ENCODE measurements at places on chromosomes 16 and 17.

GRCh38 chr17:49971848-49972485 lies 3.0 kb downstream of the DLX4 start:
- H3K27me3 ChIP-seq, result peaks cover 87% of the 10 kb centered on the region
- DNase-seq, result no peak
- H3K27ac ChIP-seq, result no peak overlapping the region
- H3K4me3 ChIP-seq, result no peak overlapping the region

- DNase-seq, result no peak
- no peak overlapping the region for H3K4me3 ChIP-seq
- no peaks in the 10 kb centered on the region for H3K27me3 ChIP-seq
These were observed 84.3 kb downstream of the PRKCA start for GRCh38 chr17:66386498-66387351.

DNA sequence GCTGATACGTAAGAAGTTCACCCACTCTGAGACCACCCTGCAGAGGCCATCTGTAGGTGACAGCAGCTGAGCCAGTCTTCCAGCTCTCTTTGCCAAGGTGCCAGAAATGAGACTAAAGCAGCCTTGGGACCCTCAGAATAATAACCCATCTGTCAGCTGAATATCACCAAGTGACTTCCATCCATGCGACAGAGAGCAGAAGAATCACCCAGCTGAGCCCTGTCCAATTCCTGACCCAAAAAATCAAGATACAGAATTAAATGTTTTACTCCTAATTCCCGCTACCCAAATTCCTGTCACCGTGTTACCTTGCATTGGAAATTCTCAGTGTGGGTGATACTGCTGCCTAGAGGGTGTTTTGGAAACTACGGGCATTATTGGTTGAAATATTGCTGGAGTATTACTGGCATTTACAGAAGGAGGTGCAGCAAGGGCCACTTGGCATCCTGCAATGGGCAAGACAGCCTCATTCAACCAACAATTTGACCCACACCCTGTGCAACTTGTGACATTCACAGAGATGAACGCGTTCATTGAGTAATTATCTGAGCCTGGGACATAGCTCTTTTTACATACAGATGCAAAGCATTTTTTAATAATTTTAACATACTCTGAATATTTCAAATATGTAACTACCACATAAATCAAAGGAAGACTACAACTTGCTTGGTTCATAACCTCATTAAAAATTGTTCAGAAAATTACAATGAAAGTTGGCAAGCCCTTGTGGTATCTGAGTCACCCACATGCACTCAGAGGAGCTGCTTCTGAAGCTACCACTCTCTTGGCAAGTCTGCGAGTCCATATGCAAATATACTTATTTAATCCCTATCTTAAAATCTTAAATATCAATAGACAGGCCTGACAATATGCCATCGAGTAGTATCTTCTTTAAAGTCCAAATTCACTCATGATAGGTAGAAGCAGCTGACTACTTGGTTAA lies 126.6 kb downstream of the C16orf95 start:
- no peak for DNase-seq
- H3K4me3 ChIP-seq, result no peak overlapping the region
- H3K27me3 ChIP-seq, result no peaks in the 10 kb centered on the region
- no peaks in the 10 kb centered on the region for H3K36me3 ChIP-seq

- H3K4me1 ChIP-seq, result no peaks in the 10 kb centered on the region
- DNase-seq, result no peak
- no peak overlapping the region for H3K27ac ChIP-seq
- no peaks in the 10 kb centered on the region for H3K36me3 ChIP-seq
These were observed 7.4 kb upstream of the GOSR2 start for GRCh38 chr17:46915596-46915995.

GRCh38 chr16:79863128-79864031 lies 262.8 kb upstream of the MAF start:
- H3K4me1 ChIP-seq, result no peaks in the 10 kb centered on the region

GRCh38 chr17:29789196-29790170 lies 140.5 kb downstream of the SSH2 start:
- H3K27ac ChIP-seq, result no peak overlapping the region
- H3K4me1 ChIP-seq, result peaks cover 31% of the 10 kb centered on the region
- H3K27me3 ChIP-seq, result no peaks in the 10 kb centered on the region
- no peak for DNase-seq
- no peak overlapping the region for H3K4me3 ChIP-seq

DNA sequence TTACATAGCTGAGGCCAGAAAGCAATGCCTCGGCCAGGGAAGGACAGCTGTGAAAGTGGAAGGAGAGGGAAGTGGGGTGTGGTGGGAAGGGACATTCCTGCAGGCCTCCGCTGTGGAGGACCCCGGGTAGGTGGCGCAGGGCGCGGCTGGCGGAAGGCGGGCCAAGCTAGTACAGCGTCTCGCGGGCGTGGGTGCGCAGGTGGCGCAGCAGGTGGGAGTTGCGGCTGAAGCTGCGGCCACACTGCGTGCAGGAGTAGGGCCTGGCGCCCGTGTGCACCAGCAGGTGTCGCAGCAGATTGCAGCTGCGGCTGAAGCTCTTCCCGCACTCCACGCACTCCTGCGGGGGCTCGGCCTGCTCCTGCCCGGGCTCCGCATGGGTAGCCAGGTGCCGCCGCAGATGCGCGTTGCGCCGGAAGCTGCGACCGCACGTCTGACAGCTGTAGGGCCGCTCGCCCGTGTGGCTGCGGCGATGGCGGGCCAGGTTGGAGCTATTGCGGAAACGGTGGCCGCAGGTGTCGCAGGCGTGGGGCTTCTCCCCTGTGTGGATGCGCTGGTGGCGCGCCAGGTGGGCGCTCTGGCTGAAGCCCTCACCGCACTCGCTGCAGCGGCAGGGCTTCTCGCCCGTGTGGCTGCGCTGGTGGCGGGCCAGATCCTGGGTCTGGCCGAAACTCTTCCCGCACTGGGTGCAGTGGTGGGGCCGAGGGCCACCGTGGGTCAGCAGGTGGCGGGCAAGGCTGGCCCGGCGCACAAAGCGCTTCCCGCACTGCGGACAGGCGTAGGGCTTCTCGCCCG lies 10.0 kb downstream of the ZSCAN10 start:
- H3K4me3 ChIP-seq, result no peak overlapping the region
- no peaks in the 10 kb centered on the region for H3K27me3 ChIP-seq
- no peak overlapping the region for H3K27ac ChIP-seq
- no peaks in the 10 kb centered on the region for H3K36me3 ChIP-seq

- no peak for DNase-seq
- H3K4me3 ChIP-seq, result no peak overlapping the region
- no peak overlapping the region for H3K27ac ChIP-seq
- no peaks in the 10 kb centered on the region for H3K27me3 ChIP-seq
These were observed 13.8 kb upstream of the SPOP start for GRCh38 chr17:49691677-49692191.

DNA sequence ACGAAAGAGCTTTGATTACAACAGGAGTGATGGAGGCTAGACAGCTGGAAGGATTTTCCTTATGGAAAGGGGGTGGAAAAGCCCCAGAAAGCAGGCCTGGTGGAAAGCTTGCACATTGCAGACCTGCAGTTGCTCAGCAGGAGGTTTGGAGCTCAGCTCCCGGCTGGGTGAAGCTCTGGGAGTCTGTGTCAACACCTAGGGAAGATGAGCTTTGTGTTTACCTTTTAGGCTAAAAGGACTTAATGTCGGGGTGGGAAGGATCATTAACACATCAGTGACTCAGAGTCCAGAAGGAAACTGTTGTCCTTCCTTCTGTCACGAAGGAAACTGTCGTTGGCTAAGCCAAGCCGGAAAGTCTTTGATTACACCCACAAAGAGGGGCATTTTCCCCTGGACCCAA lies 48.2 kb downstream of the RAP1GAP2 start:
- peaks cover 5% of the 10 kb centered on the region for H3K27me3 ChIP-seq
- no peak overlapping the region for H3K27ac ChIP-seq
- no peak overlapping the region for H3K4me3 ChIP-seq

DNA sequence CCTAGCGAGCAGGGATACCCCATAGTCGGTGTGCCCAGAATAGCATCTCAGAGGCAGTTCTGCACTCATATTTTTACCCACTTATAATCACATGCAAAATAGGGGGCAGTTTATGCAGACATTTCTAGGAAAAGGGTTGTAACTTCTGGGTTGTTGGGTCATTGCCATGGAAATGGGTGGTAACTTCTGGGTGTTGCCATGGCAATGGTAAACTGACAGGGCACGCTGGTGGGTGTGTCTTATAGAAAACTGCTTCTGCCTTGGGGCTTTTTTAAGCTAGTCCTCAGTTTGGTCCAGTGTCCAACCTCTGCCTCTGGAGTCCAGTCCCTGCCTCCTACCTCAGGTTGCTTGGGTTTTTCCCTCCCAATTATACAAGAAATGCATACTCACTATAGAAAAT lies 7.4 kb upstream of the SPAG9 start:
- H3K27me3 ChIP-seq, result no peaks in the 10 kb centered on the region
- no peak overlapping the region for H3K4me3 ChIP-seq
- no peaks in the 10 kb centered on the region for H3K4me1 ChIP-seq
- H3K36me3 ChIP-seq, result no peaks in the 10 kb centered on the region
- no peak overlapping the region for H3K27ac ChIP-seq

- peaks cover 7% of the 10 kb centered on the region for H3K4me1 ChIP-seq
- no peak overlapping the region for H3K27ac ChIP-seq
- DNase-seq, result no peak
- no peak overlapping the region for H3K4me3 ChIP-seq
These were observed 5.9 kb downstream of the RSAD1 start for GRCh38 chr17:50484386-50485155.

DNA sequence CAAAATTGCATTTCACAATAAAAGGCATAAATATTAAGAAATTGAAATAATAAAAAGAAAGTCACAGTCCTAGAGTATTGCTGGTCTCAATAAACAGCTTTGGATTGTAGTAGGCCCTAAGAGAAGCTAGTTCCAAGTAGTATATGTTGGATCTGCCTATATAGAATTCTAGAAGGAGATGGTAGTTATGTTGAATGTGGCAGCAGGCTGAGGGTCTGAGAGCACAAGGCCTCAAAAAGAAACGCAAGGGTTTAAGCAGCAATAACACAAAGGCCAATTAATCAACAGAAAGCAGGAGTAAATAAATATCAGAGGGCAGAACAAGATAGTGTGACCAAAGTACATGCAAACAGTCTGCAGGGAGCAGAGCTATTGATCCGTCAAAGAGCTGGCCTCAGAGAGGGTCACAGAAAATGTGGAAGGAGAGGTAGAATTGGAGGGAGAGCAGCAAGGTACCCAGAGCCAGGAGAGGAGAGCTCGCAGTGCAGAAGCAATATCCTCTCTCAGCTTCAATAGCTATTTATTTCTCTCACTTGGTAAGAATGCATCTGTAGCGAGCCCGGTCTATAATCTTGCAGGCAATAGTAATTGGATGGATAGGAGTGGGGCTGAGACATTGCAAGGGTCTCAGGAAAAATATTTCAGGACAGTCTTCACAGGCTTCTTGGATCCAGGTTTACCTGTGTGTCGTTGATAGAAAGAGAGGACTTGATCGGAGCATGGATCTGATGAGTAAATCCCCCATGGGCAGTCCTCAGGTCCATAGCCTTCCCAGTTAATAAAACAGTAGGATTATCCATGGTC lies 25.1 kb upstream of the MED13 start:
- no peak for DNase-seq
- no peaks in the 10 kb centered on the region for H3K36me3 ChIP-seq
- H3K27me3 ChIP-seq, result no peaks in the 10 kb centered on the region
- no peak overlapping the region for H3K4me3 ChIP-seq

DNA sequence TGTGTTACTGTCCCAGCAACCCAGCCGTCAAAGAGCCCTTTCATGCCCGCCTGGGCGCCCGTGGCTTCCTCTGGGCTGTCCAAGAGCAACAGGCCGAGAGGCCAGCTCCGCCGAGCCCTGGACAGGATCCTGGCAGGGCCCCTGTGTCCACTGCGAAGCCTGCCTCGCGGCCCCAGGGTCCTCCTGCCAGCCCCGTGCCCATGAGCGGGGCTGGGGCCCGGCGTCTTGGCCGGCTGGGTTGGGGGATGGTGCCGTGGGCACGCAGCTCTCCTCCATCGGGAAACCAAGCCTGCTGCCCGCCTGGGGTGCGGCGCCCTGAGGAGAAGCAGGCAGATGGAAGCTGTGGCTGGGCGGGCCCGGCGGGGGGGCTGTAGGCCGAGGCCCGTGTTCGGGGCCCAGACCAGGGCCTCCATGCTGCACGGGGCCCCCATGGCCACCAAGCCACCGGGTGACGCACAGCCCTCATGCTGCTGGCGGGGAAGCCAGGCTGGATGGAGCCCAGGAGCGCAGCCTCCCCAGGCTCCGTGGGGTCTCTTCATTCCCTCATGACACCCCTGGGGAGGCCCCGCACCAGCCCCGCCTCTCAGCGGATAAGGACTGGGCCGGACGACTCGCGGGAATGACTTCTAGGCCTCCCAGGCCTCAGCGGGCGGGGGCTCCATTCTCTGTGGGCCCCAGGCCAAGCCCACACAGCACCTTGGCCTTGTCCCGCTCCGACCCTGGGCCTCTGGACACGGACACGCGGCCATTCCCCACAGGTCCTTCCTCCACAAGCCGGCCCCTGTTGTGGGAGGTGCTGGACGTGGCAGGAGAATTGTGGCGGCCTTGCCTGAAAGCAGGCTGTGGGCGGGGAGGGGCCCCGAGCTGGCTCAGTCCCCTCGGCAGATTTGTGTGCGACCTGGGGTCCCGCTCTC lies at the start of gene C1QTNF8:
C1QTNF8 (minus strand) TSS at position 76 of the 914 bp plus-strand sequence. CDS start 1,322 bp downstream, outside the sequence.
- no peak within 1 kb of the TSS for H3K4me3 ChIP-seq
- H3K36me3 ChIP-seq, result no peaks in the 10 kb centered on the region
- no peaks in the 10 kb centered on the region for H3K4me1 ChIP-seq
- no peak for DNase-seq
- H3K27me3 ChIP-seq, result no peaks in the 10 kb centered on the region

DNA sequence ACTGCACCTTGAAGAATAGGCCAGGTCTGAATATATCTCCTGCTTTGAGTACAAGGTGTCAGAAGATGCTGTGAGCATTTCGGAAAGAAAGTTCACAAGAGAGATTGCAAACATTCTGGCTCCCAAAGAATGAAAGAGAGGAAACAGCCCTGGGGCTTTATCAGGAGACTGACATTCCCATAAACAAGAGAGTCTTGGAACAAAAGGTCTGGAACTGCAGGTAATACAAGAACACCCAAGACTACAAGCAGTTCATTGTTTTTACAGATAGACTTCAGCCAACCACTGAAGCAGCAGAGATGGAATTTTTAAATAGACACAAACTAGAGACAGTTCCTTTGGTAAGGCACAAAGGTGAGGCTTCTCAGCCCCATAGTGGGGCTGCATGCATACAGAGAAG lies 14.4 kb downstream of the HSD17B2 start:
- peaks cover 3% of the 10 kb centered on the region for H3K27me3 ChIP-seq
- no peak overlapping the region for H3K27ac ChIP-seq
- no peak for DNase-seq
- no peaks in the 10 kb centered on the region for H3K36me3 ChIP-seq
- H3K4me3 ChIP-seq, result no peak overlapping the region
